ENCODE measurements at places on chromosomes 7 and 10.
A peak's percentile ranks its signal among the peaks of the same experiment; 100 is the strongest.

GRCh38 chr10:31064348-31064747, 32.7 kb upstream of the ZNF438 start:
- no peak for DNase-seq

DNA sequence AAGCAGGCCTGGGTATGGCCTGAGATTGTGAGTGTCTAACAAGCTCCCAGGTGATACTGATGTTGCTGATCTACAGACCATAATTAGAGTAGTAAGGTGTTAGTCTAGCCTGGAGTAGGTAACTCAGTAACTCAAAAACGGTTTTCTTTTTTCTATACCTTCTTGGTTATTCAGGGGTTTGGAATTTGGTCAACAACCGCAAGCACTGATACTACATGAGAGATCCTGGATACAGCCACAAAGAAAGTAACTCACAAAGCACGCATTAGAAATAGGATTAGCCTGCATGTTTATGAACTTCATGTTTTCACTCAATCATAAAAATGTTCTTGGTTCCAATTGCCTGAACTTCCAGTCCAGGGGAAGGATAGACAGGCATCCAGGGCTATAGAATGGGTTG, 803.5 kb downstream of the MAGI2 start:
- no peak for DNase-seq

DNA sequence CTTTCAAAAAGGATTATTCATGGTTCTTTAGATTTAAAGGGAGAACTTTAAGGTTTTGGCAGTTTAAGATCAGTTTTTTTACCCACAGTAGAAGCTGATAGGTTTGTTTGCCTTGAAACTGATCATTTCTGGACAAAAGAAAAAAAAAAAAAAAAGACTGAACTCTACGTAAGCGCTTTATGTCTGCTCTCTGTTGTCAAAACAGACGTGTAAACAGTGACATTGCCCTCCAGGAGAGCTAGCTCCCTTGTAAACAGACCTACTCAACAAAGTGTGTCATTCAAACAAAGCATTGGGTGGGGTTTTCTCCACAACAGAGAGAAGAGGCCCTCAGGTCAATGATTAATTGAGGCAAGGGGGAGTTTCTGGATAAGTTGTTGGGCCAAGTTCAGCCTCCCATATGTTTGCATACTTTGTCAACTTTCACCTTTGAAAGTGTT, 568.1 kb upstream of the LRRN3 start:
- DNase-seq, result no peak

- DNase-seq, result no peak
Measured at GRCh38 chr10:6842722-6843121, 262.6 kb upstream of the PRKCQ start.

- DNase-seq, result no peak
Measured at GRCh38 chr7:112926018-112926417, 135.8 kb upstream of the TMEM168 start.

DNA sequence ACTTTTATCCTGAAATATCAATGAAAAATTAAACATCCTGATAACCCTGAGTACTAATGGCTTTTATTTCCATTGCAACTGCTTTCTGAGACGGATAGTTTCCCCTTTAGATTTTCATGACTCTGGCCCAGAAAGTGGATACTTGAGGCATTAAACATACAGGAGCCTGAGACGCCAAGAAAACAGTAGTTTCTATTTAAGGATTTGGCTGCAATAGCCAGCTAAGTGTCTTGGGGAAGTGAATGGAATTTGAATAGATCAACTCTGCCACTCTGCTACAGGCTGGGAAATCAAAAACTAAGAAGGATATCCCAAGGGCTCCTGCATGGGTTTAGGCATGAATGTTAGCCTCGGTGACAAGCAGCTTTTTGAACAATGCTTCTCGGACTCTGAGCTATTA, 24.7 kb upstream of the GPAM start:
- DNase-seq, result no peak

DNA sequence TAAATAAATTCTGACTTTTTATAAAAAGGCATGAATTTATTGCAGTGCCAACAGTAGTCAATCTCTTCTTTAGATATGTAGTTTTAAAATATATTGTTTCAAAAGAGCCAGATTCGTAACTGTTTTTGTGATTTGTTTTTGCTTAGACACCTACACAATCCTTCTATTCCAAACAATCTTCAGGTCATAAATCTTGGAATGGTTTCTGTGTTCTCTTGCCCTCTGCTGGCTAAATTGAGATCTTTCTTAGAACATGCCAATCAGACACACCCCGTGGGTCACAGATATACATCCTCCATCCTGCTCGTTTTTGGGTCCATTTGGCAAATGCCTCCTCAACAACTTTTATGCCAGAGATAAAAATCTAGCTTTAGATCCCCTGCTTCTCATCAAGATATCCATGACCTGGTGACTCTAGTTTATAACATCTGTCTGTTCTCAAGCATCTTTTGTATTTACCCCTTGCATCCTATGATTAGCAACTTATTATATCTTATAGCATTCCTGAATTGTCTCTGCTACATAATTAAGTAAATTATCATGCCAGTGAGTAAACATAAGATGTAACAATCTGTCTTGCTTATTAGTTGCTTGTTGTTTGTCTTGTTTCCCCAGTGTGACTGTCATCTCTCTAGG, 35.3 kb upstream of the IFRD1 start:
- no peak for DNase-seq

DNA sequence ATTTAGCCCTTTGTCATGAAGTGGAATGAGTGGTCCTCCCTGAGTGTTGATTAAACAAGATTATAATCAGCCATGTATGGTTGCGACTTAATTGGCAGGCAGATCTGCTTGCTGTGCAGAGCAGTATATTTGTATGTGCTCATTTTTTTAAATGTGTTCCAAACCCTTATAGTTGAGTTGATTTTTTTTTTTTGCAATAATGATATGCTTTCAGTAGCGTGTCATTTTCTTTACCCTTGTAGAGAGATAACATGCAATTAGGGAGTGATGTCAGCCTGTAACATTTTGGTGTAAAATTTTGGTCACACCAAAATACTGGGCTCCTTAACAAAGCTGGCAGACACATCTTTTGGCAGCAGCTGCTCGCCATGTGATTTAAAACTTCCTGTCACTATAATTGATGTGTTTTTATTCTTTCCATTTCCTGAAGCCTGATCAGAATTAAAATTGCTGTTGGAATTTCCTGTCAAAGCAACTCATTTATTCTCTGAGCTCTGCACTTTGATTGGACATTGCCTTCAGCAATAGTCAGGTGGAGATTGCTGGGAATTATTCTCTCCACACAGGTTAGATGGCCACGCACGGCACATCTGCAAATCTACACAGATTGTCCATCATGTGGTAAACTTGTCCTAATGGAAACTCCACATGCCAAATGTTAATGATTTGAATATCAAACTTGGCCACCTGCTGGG, 125.3 kb downstream of the DYNC1I1 start:
- no peak for DNase-seq

DNA sequence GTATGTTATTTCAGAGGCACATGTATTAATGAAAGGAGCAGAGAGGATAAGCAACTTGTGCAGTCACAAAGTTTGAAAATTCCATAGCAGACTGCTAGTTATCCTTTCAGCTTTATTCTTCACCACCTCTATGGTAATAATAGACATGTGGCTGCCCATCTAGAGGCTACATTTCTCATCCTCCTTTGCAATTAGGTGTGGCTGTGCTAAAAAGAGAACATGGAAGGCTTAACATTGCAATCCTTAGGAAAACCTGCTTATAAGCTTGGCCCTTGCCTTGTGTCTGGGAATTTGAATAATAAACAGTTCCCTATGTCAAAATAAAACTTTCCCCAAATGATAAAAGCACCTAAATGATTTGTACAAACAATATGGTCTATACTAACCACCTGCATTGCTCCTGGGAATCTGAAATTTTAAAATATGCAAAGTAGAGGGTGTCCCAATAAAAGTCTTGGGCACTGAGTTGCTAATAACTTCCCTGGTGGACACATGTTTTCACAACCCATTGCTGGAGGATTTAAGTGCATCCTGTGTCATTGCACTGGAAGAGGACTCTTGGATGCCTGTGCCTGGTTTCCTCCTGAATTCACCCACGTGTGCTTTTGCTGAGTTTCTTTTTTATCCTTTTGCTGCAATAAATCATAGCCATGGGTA, 30.5 kb downstream of the IL6 start:
- no peak for DNase-seq

GRCh38 chr7:71626206-71626605, 494.3 kb downstream of the GALNT17 start:
- DNase-seq, result no peak

GRCh38 chr10:13352519-13352918, 4.4 kb upstream of the SEPHS1 start:
- DNase-seq, result peak; percentile 75

- DNase-seq, result no peak
Measured at GRCh38 chr7:15580604-15581351, 19.0 kb upstream of the AGMO start.

GRCh38 chr7:150898475-150899011, 46.2 kb downstream of the AOC1 start:
- peak; percentile 88 for DNase-seq

DNA sequence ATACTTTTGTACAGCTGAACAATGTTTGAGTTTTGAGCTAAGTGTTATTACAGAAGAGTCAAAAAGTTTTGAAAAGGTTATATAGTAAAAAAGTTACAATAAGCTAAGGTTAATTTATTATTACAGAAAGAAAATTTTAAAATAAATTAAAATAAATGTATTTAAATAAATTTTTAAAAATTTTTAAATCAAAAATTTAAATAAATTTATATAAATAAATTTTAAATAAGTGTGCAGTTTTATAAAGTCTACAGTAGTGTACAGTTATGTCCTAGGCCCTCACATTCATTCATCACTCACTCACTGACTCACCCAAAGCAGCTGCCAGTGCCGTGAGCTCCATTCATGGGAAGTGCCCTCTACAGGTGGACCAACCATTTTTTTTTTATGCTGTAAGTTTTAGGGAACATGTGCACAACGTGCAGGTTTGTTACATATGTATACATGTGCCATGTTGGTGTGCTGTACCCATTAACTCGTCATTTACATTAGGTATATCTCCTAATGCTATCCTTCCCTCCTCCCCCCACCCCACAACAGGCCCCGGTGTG, 462.9 kb upstream of the ZMIZ1 start:
- DNase-seq, result no peak

- DNase-seq, result no peak
Measured at GRCh38 chr7:151187409-151188251, 580 bp upstream of the ASB10 start.

DNA sequence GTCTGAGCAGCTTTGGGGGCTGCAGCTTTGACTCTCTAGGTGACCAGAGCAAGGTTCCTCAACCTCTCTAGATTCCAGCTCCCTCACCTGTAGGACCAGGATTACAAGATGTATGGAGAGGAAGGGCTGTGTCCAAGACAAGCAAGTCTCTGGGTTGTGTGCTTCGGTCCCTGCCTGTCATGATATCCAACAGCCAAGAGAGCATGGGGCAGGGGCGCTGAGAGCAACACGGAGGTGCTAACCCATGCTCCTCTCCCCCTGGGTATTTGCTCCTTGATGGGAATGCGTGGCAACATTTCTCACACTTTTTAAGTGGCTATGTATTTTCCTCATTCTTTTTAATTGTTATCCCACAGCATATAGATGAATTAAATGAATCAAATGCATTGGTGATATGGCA, 10.3 kb downstream of the CDHR1 start:
- no peak for DNase-seq

- no peak for DNase-seq
Measured at GRCh38 chr10:118045837-118046394, 825 bp downstream of the RAB11FIP2 start.

DNA sequence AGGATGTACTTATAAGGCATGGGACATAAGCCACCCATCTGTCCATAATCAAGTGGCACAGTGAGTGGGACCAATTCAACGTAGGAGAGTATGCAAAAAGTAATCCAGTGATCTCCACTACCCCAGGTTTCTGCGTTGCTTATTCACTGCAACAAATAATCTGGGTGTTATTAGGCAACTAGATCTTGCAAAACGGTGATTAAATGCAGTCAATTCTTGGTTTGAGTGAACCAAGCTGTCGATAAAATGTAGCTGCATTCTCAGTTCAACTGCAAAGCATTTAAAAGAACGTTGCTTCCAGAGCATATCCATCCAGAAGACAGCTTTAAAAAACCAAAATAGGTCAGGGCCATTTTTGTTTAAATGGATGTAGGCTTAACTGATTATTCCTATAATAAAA, 5.0 kb downstream of the LSMEM1 start:
- DNase-seq, result no peak

GRCh38 chr7:137563981-137564380, 220.4 kb upstream of the PTN start:
- no peak for DNase-seq

DNA sequence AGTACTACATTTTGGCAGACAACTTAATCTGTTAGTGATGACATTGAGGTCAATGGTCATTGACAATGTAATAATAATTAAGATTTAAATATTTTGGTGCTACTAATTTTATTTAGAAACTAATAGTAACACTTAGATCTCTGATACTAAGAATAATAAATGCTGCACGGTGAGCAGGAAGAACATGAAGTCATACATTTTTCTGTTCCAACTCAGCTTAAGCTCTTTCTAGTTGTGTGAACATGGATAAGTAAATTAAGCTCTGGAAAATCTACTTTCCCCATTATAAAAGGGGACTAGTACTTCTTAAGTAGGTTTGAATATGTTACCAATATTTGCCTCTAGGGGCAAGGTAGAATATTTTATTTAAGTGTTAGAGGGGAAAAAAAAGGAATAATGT, 65.9 kb upstream of the MEOX2 start:
- no peak for DNase-seq

GRCh38 chr10:112533916-112534315, 86.9 kb downstream of the VTI1A start:
- DNase-seq, result no peak

- peak; percentile 47 for DNase-seq
Measured at GRCh38 chr10:69089638-69090599, 2.0 kb downstream of the SRGN start.

GRCh38 chr7:132422502-132423111, 153.7 kb downstream of the PLXNA4 start:
- DNase-seq, result no peak

DNA sequence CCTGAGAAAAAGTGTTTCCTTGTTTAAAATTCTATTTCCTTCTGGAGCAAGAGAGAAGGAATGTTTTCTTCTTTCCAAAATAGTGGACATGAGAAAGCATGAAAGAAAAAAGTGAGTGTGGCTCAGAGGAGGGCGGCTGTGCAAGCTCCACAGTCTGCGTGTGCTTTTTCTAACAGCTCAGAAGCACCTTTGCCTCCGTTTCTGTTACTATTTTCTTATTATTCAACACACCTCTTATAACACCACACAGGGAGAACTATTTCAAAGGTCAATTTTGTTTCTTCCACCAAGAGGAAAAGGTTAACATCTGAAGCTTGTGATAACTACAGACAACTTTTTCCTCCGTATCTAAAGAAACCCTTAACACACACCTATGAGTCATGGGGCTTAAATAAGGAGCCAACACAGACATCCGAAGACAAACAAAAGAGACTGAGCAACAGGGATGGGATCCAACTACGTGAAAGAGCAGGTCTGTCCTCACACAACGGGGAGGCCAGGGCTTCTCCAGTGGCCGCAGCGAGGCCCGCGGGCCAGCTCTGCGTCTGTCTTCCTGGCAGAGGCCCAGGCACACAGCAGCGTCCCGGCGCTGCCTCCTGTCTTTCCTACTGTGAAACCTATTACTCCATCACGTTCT, 36.2 kb upstream of the NCAPG2 start:
- no peak for DNase-seq
